Putamen (tissue), 1 donor: ENCODE measurements at places on chromosomes 3 and 15.

DNA sequence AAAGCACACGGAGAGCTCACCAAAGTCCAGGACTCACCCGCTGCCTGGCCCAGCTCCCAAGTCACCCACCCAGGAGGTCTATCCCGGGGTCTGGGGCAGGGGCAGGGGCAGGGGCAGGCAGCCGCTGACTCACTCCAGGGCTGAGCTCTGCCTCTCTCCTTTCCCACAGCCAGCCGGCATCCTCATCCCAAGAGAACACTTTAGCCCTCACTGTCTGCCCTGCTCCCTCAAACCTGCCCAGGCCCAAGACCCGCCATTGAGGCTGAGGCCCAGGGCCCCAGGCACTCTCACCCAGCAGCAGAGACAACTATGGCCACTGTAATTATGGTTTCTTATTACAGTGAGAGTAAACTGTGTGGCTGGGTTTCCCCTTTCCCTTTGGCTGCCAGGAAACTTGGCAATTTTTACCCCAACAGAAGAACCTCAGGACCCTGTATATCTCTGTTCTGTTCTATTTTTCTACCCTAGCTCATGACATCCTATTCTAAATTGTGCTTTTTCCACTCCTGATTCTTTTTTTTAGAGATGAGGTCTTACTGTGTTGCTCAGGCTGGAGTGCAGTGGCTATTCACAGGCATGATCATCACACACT is 53.0 kb downstream of the IQSEC1 start:
- no peak for DNase-seq

- DNase-seq = no peak
Measured at GRCh38 chr15:24865303-24865702, 89.5 kb upstream of the SNRPN start.

DNA sequence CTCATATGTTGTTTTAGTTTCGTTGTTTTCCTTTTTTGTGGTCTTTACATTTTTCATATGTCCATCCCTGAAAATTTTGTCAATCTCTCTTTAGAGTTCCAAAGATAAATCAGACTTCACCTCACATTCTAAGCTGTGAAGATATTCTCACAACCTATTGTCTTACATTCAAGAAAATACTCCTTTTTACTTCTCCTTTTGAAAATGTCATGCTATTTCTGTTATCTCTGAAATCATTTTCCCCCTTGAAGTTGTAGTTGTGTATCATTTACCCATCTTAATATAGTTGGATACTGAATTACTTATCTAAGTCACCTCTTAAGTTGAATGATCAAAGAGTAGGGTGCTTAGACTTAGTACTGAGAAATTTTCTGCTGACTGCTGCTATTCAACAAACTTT is 74.3 kb downstream of the DCUN1D1 start:
- no peak for DNase-seq

GRCh38 chr3:44111482-44111881 is 130.2 kb upstream of the TOPAZ1 start:
- DNase-seq = no peak

DNA sequence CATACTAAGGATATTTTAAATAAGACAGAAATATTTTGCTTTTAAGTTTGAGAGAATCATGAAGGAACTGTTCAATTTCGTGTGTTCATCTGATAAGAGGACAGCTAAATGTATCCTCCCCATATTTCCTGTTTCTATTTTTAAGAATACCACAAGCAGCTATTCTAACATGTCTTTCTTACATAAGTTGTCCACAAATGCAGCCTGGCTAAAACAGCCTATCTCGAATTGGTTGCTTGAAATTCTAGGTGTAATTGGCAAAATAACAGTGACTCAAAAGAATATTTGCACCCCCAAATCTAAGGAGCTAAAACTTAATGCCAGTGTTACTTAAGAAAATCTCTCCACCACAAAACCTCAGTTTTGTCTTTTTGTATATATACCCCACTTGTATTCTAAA is 35.0 kb downstream of the BTLA start:
- no peak for DNase-seq

- no peak for DNase-seq
Measured at GRCh38 chr15:69032031-69032430, 17.5 kb downstream of the NOX5 start.

DNA sequence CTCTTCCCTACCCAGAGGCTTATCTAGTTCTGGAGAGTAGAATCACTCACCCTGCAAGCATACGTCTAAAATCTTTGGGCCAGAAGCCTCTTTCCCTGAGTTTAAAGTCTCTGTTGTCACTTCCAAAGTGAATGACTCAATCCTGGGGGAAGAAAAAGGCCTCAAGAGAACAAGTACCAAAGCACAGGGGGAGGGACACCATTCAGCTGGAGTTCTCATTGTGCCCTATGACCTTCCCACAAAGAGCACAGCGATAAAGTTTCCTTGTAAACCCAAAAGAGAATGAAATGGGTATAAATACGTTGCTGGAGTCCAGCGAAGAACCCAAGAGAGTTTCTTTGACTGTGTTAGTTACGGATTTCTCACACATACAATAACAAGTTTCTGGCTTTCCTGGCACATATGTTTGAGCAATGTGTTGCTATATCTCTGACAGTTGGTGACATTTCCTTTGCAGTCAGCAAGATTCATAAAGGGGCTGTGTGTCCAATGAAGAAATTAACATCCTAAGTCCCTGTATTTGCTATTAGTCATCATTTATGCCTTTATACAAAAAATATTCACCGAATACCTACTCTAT is 107.3 kb upstream of the PTPRG start:
- DNase-seq = no peak

DNA sequence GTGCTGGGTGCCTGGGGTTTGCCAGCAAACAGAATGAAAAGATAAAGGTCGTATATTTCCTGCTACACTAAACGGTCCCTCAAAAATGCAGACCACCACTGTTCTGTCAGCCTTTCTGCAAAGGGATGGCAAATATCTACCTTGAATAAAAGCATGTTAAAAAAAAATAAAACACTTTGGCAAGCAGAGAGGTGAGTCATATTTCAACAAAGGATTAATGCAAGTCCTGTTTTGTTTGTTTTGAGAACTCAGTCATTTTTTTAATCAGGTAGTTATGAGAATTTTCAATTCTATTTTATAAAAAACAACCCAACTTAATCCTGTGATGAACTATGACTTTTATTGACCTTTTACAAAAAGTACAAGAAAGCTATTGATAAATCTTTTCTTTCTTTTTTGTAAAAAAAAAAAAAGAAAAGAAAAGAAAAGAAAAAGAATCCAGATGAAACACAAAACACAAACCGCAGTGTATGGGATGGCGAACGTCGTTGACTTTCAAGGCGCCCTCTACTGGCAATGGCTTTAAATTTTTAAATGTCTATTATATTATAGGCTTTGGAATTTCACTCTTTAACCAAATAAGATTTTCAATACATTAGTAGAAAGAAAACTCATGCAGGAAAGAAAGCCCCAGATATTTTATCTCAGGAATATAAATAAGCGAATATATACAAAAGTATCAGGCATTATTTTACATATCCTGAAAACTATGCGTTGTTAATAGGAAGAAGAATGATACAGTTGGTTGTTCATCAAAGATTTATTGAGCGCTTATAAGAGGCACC is 87.8 kb downstream of the NCEH1 start:
- DNase-seq = no peak

- peak; percentile 43 for DNase-seq
Measured at GRCh38 chr15:73601451-73602445, 31.4 kb downstream of the NPTN start.

DNA sequence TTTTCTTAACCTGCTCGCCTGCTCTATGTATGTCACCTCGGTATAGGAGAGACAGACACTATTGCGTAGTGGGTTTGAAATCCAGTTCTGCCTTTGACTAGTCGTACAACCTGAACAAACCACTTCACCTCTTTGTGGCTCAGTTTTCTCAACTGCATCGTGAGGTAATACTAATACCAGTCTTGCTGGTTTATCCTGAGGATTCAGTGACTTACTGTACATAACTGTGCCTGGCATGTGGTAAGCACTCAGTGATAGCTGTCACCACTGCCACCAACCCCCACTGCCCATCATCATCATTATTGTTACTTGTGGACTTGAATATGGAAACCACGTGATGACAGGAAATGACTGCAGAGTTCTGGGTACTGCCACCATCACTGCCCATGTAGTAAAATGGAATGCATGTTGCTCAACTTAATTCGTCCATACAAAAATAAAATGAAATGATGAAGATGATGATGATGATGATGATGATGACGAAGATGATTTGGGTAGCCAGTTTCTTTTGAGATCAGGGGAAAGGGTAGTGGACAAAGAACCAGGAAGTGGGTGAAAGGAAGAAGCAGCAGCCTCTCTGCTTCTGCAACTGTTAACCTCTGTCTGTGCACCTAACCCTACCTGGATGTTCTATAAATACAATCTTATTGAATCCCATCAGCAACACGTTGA is 228.1 kb downstream of the FEZF2 start:
- DNase-seq = no peak

DNA sequence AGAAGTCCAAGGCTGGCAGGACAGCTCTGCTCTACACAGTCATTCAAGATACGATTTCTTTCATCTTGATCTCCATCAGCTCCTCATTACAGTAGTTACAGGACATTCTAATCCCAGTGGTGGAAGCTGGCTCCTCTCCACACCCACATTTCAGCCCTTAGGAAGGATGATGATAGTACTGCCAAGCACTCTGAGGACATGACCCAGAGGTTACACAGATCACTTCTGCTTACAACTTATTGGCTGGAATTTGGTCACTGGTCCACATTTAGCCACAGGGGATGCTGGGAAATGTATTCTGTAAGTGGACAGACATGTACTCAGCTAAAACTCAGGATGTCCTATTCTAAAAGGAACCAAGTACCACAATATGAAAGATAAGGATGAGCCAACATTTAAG is 77.1 kb downstream of the IQCH start:
- no peak for DNase-seq

DNA sequence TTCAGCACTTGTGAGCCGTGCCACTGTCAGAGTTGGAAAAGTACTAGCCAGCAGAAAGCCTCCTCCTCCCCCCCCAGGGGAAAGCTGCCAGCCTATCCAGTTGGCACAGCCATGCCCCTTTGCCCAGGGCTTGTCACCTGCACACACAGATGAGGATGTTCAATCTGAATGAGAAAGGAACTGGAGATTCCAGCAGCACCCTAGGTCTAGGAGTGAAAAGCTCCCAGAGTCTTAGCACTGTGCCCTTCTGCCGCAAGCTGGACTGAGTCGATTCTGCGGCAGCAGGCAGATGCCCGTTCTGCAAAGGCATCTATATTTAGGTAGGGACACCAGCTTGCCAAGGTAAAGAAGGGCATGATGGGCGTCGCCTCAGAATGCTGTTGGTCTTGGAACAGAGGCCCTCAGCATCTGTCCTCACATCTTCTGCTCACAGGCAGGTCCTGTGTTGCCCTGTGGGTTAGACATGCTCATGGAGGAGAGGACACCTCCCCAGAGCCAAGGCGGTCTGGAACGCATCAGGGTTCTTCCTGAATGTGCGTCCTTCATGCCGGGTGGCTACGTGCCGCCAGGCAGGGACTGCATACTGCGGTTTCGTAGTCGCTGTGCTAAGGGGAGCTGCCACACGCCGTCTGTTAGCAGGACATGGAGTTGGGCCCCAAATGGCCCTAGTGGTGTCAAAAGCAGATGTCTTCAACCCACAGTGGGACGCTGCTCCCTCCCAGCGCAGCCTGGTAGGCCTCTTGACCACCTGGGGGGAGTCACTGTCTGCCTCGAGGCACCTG is 109.5 kb downstream of the VGLL4 start:
- DNase-seq = no peak

- no peak for DNase-seq
Measured at GRCh38 chr3:100069472-100069871, 44.8 kb downstream of the FILIP1L start.

GRCh38 chr3:120170223-120170622 is 76.0 kb upstream of the GSK3B start:
- no peak for DNase-seq

DNA sequence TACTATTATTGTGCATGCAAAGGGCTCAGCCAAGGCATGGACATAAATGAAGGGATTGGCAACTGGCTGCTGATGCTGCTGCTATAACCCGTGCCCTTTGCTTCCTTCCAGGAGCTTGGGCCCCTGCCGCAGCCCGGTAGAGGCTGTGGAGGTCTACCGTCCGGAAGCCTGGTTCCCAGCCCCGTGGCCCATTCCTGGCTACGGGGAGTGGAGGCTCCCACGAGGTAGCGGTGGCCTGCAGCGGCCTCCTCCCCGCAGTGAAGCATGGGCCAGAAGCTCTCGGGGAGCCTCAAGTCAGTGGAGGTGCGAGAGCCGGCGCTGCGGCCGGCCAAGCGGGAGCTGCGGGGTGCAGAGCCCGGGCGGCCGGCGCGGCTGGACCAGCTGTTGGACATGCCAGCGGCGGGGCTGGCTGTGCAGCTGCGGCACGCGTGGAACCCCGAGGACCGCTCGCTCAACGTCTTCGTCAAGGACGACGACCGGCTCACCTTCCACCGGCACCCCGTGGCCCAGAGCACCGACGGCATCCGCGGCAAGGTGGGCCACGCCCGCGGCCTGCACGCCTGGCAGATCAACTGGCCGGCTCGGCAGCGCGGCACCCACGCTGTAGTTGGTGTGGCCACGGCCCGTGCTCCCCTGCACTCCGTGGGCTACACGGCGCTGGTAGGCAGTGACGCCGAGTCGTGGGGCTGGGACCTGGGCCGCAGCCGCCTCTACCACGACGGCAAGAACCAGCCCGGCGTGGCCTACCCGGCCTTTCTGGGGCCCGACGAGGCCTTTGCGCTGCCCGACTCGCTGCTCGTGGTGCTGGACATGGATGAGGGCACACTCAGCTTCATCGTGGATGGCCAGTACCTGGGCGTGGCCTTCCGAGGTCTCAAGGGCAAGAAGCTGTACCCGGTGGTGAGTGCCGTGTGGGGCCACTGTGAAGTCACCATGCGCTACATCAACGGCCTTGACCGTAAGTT is 15.0 kb downstream of the SPSB4 start:
- DNase-seq = no peak

DNA sequence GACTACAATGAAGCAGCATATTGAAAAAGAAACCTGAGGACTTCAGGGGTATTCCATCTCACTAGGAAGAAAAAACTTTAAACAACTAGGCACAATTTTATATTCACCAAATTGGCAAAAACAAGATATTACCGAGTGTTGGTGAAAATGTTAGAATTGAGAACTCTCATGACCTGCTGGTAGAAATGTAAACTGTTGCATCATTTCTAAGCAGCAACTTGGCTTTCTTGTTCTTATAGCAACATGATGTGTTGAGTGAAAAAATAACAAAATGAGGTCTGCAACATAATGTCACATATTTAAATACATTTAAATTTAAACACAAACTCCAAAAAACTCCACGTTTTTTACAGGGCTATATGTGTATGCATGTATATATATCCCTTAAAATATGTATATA is 59.0 kb upstream of the SPPL2A start:
- no peak for DNase-seq

DNA sequence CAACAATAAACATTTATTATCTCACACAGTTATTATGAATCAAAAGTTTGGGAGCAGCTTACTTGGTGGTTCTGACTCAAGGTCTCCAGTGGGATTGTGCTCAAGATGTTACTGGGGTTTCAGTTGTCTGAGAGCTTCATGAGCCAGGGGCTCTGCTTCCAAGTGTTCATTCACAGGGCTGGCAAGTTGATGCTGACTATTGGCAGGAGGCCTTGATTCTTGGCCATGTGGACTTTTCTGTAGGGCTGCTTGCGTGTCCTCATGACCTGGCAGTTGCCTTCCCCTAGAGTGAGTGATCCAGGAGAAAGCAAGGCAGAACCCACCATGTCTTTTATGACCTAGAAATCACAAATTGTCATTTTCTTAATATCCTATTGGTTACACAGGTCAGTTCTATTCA is 87.2 kb upstream of the TNFAIP8L3 start:
- no peak for DNase-seq
